ENCODE measurements at places on chromosomes 5 and 9.

DNA sequence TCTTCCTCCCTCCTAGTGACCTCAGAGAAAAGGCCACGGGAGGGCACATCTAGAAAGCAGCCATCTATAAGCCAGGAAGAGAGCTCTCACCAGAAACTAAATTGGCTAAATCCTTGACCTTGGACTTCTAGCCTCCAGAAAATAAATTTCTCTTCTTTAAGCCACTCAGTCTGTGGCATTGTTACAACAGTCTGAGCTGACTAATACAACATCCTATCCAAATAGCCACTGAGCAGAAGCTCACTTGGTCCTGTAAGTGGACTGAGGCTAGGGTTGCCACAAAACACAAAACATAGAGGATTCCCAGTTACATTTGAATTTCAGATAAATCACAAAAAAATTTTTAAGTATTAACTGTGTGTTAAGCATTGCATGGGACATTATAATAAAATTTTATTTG lies 383.4 kb downstream of the MLLT3 start:
- peaks cover 4% of the 10 kb centered on the region for H3K36me3 ChIP-seq
- no peak overlapping the region for H3K4me3 ChIP-seq
- no peak overlapping the region for H3K27ac ChIP-seq
- H3K27me3 ChIP-seq: no peaks in the 10 kb centered on the region
- no peak for DNase-seq
- peaks cover 3% of the 10 kb centered on the region for H3K4me1 ChIP-seq

- no peaks in the 10 kb centered on the region for H3K4me1 ChIP-seq
- no peak overlapping the region for H3K4me3 ChIP-seq
- H3K27me3 ChIP-seq: no peaks in the 10 kb centered on the region
- no peaks in the 10 kb centered on the region for H3K36me3 ChIP-seq
- no peak overlapping the region for H3K27ac ChIP-seq
- DNase-seq: no peak
These were observed 412.2 kb upstream of the CDH9 start for GRCh38 chr5:27450607-27451006.

DNA sequence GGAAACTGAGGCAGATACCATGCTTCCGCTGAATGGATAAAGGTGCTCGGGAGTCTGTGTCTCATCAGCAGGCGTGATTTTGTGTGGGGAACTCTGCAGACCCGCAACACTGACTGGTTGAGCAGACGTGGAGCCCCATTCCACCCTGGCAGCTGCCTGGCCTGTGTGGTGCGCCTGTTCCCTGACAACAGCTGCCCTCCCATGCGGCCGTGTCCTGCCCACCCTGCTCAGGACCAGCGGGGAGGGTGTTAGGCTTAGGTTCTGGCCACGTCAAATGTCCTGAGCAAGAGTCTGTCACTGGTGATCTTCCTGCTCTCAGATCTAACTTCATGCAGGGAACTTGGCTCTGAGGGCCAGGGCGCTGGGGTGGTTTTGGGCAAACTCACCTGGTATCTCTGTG lies 417.7 kb upstream of the IRX4 start:
- no peak overlapping the region for H3K27ac ChIP-seq
- no peak overlapping the region for H3K4me3 ChIP-seq
- H3K27me3 ChIP-seq: peaks cover 2% of the 10 kb centered on the region
- no peak for DNase-seq
- H3K36me3 ChIP-seq: no peaks in the 10 kb centered on the region

- H3K4me3 ChIP-seq: no peak overlapping the region
- DNase-seq: no peak
- peaks cover 16% of the 10 kb centered on the region for H3K4me1 ChIP-seq
- H3K36me3 ChIP-seq: no peaks in the 10 kb centered on the region
These were observed 357.7 kb downstream of the SEMA5A start for GRCh38 chr5:9188131-9188530.

GRCh38 chr5:147223948-147224791 lies 10.7 kb upstream of the STK32A start:
- peak; percentile 49 for DNase-seq
- H3K4me3 ChIP-seq: no peak overlapping the region
- no peaks in the 10 kb centered on the region for H3K4me1 ChIP-seq
- H3K27me3 ChIP-seq: peaks cover 1% of the 10 kb centered on the region
- no peaks in the 10 kb centered on the region for H3K36me3 ChIP-seq

- no peak for DNase-seq
- peaks cover 9% of the 10 kb centered on the region for H3K4me1 ChIP-seq
- peaks cover 10% of the 10 kb centered on the region for H3K36me3 ChIP-seq
- no peak overlapping the region for H3K27ac ChIP-seq
These were observed 170.8 kb upstream of the RGMB start for GRCh38 chr5:98602534-98603112.

DNA sequence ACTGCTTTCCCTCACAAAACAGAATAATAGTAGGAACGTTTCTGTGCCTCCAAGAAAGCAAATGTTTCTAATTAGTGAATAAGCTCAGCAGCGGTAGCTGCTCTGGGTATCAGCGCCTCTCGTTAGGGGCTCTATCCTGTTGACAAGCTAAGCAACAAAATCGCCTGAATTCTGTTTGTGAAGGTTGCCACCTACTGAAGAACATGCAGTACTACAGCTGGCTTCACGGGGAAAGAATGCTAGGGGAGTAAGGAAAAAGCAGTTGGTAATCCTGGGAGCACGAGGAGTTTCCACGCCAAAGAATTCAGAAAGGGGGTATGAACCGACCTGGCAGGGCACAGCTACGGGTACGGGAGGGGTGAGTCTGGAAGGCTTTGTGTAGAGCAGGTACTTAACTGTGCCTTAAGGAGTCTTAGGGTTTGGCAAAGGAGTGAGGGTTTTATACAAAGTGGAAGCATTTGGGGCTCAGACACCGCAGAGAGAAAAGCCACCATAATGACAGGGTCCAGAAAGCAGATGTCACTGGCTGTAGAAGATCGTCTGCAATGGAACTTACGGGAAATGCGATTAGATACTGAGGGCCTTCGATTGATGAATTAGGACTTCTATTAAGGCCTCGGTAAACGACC lies 171.7 kb downstream of the TTC39B start:
- no peak overlapping the region for H3K4me3 ChIP-seq
- DNase-seq: peak; percentile 65
- H3K4me1 ChIP-seq: peaks cover 9% of the 10 kb centered on the region
- H3K36me3 ChIP-seq: no peaks in the 10 kb centered on the region
- no peak overlapping the region for H3K27ac ChIP-seq

DNA sequence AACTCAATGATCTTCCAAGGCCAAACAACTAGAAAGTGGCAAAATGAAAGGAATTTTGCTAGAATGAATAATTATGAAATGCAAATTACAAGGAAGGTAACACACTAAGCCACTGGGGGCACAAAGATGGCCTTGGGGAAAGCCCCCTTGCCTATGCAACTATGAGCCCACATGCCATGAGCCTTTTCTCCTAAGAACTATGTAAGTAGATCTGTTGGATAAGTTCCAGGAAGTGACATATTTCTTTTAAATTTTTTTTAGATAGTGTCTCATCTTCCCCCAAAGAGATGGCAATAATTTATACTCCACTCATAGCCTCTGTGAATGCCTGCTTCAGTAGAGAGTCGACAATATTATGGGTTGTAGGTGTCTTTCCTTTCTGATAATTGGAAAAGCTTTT lies 257.8 kb downstream of the AUH start:
- DNase-seq: no peak
- H3K36me3 ChIP-seq: no peaks in the 10 kb centered on the region
- no peak overlapping the region for H3K4me3 ChIP-seq
- H3K27ac ChIP-seq: no peak overlapping the region
- H3K4me1 ChIP-seq: peaks cover 4% of the 10 kb centered on the region

- H3K4me3 ChIP-seq: no peak overlapping the region
- no peaks in the 10 kb centered on the region for H3K36me3 ChIP-seq
- DNase-seq: peak; percentile 27
- peaks cover 17% of the 10 kb centered on the region for H3K4me1 ChIP-seq
- no peaks in the 10 kb centered on the region for H3K27me3 ChIP-seq
These were observed 192.1 kb upstream of the TRIM32 start for GRCh38 chr9:116494815-116495634.

DNA sequence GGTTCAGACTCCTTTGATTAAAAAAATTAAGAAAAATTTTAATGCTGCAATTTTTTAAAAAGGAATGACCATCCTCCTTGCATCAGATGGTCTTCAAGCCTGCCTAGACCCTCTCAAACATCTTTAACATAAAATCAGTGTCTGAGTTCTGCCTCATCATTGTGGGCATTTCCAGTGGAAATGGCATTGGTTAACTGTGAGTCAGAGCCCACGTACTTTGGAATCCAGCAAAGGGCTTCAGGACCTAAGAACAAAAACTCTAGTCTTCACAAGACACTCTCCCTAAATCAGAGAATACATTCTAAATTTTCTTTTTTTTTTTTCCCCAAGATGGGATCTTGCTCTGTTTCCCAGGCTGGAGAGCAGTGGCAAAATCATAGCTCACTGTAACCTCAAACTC lies 9.4 kb upstream of the C5orf15 start:
- no peak overlapping the region for H3K4me3 ChIP-seq
- H3K27me3 ChIP-seq: no peaks in the 10 kb centered on the region

Measured in endothelial cell (in vitro differentiated cells).